ENCODE measurements at places on chromosomes 12 and 14.
A peak's percentile ranks its signal among the peaks of the same experiment; 100 is the strongest.

GRCh38 chr12:53060064-53060720 is 10.3 kb downstream of the TNS2 start:
- DNase-seq = no peak

DNA sequence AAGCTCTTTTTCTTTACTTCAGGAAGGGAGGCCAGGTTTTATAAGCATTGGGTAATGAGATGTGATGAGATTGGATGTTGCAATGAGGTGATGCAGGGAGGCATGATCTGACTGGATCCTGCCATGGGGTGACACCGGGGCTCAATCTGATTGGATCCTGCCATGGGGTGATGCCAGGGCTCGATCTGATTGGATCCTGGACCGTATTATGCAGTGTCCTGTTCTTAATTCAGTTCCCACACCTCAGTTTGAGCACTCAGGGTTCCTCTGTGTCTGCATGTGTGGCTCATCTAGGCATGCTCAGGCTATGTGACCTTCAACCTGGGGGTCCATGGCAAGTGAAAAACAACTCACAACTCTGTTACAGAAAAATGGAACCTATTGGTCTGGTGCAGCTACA is 166.4 kb downstream of the SLC15A4 start:
- DNase-seq = no peak

GRCh38 chr12:100302081-100302480 is 35.1 kb downstream of the SCYL2 start:
- no peak for DNase-seq

DNA sequence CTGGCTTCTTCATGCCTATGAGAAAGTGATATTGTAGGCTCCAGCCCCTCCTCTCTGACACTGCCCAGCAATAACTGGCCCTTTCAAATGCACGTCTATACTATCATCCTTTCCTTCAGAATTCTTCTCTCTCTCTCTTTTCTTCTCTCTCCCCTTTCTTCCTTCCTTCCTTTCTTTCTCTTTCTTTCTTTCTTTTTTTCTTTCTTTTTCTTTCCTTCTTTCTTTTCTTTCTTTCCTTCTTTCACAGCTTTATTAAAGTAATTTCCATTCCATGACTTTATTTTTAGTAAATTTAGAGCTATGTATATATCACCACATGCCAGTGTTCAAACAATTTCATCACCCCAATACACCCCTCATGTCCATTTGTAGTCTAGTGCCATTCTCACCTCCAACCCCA is 302.1 kb downstream of the RPAP3 start:
- DNase-seq = no peak

DNA sequence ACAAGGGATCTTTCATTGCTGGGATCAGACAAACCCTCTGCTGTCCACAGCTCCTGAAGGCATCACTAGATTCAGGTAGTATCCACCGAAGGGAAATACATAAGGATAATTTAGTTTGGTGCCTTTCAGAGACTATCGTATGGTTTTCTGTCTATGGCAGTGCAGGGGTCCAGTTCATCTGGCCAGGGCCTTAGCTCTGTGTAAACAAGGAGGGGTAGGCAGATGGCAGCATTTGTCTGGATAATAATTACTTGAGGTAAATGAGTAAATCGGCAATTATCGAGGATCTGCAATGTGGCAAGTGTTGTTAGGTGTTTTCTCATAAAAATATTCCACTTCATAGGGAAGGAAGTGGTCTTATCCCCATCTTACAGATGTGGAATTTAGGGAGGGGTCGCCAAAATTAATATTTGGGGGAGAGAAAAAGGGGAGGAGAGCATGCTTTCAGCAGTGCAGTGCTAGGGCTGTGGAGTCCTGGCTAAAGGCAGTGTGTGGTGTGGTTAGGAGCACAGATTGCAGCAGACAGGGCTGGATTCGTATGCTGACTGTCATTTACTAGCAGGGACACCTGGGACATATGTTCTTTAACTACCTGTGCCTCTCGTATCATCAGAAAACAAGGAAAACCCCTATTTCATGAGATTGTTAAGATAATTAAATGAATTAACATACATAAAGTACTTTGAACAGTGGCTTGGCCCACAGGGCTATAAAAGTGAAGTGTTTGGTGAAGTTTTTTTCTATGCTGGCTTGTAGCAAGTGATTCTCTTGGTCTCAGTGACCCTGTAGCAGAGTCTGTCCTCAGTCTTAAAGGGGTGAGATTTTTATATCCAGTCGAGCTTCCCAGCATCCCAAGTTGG is 27.1 kb downstream of the RASSF8 start:
- no peak for DNase-seq

GRCh38 chr12:98646294-98647090 is 1.4 kb downstream of the APAF1 start:
- no peak for DNase-seq

- DNase-seq = peak; percentile 62
Measured at GRCh38 chr12:1605129-1606020, 11.0 kb upstream of the FBXL14 start.

DNA sequence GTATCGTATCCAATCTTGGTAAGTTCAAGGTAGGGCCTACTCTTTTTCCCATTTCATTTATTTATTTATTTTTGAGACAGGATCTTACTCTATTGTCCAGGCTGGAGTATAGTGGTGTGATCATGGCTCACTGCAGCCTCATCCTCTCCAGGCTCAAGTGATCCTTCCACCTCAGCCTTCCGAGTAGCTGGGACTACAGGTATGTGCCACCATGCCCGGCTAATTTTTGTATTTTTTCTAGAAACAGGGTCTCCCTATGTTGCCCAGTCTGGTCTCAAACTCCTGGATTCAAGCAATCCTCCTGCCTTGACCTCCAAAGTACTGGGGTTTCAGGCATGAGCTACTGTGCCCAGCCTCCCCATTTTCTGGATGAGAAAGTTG is 57.2 kb downstream of the CLMN start:
- DNase-seq = no peak
